LoVo (cell line): ENCODE measurements at places on chromosomes 3 and 15.

- no peak for DNase-seq
Observed at GRCh38 chr3:106249159-106249558, 380.3 kb upstream of the CBLB start.

DNA sequence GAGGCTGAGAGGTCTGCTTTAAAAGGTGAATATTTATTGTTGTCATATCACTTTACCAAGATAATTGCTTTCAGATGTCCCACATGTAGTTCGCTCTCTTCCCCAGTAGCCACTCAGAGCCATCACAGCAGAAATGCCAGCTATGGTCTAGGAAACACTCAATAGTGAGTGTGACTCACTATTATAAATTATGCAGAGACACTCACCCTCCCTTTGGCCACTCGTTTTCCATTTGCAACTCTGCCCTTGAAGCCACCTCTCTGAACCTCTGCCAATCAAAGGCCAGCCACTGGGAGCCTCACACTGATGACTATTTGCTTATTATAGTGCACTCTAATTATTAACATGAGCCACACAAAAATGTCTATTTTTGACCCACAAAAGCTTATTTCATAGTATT, 328.1 kb upstream of the ATP10A start:
- no peak for DNase-seq

DNA sequence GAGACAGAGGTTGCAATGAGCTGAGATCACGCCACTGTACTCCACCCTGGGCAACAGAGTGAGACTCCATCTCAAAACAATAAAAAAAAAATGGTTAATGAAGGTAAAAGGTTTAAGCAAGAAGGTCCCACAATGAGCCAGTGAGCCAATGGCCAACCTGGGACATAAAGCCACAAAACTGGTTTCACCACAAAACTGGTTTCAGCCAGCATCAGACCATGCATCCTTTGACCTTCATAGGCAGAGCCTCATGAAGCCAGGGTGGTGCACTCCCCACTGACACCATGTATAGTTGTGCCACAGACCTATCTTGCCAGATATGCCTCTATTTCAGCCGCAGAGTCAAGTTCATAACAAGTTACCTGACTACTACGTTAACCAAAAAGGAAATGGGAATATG, 41.9 kb downstream of the SCAP start:
- DNase-seq = no peak

GRCh38 chr3:150049317-150049716, 78.6 kb upstream of the PFN2 start:
- DNase-seq = no peak

GRCh38 chr3:140342668-140343067, 335.2 kb upstream of the TRIM42 start:
- DNase-seq = no peak

- no peak for DNase-seq
Observed at GRCh38 chr3:193270451-193270850, 29.4 kb downstream of the PLAAT1 start.

DNA sequence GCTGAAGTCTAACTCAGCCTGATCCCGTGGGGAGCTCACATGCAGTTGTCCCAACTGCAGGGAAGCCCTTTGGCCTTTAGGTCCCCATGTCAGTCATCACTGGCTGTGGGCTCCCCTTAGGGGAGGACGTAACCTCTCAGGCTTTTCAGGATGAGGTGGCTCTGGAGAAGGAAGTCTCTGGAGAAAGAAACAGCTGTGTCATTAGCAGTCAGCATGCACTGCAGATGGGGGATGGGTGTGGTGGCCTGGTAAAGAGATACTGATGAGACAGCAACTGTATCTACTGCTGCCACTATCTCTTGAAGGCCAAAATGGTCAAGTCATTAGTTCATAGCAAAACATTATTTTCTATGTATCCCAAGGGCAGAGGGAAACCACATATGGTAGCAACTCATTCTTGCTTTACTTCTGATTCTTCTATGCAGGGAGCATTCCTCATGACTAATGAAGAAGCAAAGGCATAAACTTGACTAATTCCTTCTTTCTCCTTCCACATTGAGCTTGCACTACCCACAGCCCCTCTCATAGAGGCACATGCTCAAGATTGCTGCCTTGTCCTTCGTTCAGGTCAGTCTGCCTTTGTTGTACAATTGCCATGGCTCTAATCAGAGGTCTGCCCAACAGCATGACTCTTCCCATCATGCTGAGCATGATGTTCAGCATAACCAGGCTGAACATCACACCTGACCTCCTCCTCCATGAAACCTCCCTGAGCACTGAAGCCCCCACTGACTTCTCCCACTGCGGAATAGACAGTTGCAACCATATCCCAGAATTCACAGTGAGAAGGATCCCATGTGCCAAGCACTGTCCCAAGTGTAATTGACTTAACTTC, 47.8 kb upstream of the TMEM158 start:
- DNase-seq = no peak

GRCh38 chr3:5264093-5264600, 76.6 kb downstream of the EDEM1 start:
- DNase-seq = no peak

- DNase-seq = no peak
Observed at GRCh38 chr3:39327746-39328349, 1.7 kb upstream of the CCR8 start.

DNA sequence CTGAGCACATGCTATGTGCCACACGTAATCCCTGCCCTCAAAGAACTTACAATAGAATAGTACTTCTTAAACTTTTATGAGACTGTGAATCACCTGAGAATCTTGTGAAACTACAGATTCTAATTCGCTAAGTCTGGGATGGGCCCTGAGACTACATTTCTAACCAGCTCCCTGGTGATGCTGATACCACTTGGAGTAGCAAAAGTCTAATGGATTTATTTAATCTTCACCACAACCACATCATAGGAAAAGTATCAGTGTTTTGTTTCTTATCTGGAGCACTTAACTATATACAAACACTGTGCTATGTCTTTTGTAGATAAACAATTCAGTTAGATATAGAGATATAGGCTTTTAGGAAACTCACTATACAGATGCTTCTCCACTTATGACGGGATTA, 23.8 kb upstream of the TCF12 start:
- DNase-seq = no peak

GRCh38 chr15:72912996-72913395, 129.4 kb upstream of the ADPGK start:
- DNase-seq = no peak

DNA sequence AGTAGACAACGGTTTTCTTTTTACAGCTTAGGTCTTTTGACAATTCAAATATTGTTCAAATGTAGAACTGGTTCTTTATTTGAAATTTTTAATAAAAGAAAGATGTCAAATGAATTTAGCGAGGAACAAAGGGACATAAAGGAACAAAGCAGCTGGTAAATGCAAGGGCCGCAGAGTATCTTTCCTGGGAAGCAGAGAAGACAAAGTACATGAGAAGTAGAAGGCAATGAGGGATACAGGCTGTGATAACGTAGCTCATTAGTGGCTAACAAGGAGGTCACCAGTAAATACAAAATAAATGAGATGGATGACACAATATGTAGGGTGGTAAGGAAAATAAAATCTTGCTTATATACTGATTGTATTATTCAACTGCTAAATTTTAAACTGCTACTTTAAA, 762.8 kb downstream of the VGLL3 start:
- DNase-seq = no peak
